ENCODE measurements at places on chromosomes 2 and 18.

GRCh38 chr2:99982744-99983143 is 159.6 kb downstream of the AFF3 start:
- DNase-seq, result no peak

GRCh38 chr2:54306556-54306955 is 50.5 kb upstream of the TSPYL6 start:
- DNase-seq, result no peak

GRCh38 chr2:210527286-210527685 is 29.1 kb upstream of the CPS1 start:
- DNase-seq, result no peak

DNA sequence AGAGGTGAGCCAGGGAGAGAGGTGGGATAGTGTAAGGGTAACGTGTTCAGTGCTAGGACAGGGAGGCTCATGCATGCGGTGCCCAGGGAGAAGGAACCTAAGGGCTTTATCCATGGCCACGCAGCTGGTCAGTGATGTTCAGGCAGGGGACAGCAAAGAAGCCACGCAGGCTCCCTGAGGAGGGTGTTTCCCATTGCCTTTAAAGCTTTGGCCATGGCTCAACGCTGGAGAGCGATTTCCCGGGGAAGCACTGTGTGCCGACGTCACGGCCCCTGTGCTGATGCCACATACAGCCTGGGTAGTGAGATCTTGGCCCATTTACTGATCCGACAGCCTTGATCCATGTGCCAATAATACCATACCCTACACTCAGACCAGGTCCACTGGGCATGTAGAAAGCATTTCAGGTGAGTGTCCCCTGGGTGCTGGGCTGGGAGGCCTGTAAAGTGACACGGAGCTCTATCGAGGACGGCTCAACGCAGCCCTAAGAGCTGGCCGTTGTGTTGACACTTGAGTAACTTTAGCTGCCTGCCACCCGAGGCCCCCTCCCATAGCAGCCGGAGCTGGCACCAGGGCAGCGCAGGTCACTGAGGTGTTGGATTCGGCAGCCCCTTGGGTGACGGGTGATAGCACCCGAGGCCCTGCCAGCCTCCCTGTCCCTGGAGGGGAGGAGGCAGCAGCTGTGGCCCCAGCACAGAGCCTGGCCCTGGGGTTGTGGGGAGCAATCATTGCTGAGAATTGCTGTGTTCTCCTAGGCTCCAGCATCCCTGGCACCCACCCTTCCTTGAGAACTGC is 41.4 kb downstream of the PDIA6 start:
- DNase-seq, result no peak

DNA sequence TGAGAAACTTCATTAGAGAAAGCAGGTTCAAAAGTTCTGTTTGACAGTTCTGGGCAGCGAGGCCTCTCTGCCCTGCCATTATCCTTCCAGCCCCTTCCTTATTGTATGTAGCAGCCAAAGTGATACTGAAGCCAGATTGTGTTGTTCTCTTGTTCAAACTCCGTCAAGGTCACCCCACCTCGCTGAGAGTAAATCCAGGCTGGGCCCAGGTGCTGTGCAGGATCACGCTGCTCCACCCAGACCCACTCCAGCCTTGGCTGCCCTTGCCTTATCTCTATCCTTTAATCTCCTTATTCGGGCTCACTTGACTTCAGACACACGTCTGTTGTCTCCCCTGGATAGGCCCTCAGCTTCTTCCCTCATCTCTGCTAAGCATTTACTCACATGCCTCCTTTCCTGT is 196.1 kb downstream of the CPS1 start:
- DNase-seq, result no peak

- no peak for DNase-seq
These were observed 21.9 kb downstream of the SERTAD2 start for GRCh38 chr2:64631771-64632170.

GRCh38 chr2:199230091-199230490 is 227.6 kb downstream of the SATB2 start:
- no peak for DNase-seq

DNA sequence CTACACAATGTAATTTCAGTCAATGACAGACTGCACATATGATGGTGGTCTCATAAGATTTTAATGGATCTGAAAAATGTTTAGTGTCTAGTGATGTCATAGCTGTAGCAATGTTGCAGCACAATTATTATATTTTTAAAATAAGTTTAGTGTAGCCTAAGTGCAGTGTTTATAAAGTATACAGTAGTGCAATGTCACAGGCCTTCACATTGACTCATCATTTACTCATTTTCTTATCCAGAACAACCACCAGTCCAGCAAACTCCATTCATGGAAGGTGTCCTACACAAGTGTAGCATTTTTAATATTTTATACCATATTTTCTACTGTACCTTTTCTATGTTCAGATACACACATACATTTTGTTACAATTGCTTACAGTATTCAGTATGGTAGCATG is 663.1 kb downstream of the ERBB4 start:
- DNase-seq, result no peak

DNA sequence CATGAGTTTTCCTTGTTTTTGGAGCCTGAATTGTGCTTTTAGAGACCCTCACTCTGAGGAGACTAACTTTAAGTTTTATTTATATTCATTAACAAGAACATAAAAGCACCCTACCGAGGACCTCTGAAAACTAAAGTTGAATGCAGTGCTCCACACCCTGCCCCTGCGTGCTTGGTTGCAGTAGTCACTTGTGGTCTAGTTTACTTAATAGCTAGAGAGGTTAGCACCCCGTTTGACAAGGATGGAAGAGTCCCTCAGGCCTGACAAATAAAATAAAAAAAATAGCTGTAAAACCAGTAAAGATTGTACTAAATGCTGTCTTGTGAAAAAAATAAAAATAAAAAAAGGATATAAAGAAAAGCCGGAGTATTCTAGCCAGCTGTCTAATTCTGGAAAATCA is 395.2 kb downstream of the MTX2 start:
- DNase-seq, result no peak

DNA sequence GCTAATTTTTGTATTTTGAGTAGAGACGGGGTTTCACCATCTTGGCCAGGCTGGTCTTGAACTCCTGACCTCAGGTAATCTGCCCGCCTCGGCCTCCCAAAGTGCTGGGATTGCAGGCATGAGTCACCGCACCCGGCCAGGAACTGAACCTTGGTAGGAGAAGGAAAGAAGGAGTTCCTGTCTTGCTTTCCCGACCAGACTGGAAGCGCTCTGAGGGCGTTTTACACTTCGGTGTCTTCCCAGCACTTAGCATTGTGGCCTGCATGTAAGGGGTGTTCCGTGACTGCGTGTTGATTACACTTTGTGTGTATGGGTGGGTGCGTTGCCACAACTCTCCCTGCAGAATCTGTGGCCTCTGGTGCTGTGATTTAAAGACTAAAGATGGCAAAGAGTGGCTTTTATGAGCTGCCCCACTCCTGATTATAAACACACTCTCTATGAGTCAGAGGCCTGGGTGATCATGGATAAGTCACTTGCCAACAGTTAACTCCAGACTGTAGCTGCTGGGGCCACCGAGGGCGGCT is 46.0 kb downstream of the ODC1 start:
- DNase-seq, result no peak

DNA sequence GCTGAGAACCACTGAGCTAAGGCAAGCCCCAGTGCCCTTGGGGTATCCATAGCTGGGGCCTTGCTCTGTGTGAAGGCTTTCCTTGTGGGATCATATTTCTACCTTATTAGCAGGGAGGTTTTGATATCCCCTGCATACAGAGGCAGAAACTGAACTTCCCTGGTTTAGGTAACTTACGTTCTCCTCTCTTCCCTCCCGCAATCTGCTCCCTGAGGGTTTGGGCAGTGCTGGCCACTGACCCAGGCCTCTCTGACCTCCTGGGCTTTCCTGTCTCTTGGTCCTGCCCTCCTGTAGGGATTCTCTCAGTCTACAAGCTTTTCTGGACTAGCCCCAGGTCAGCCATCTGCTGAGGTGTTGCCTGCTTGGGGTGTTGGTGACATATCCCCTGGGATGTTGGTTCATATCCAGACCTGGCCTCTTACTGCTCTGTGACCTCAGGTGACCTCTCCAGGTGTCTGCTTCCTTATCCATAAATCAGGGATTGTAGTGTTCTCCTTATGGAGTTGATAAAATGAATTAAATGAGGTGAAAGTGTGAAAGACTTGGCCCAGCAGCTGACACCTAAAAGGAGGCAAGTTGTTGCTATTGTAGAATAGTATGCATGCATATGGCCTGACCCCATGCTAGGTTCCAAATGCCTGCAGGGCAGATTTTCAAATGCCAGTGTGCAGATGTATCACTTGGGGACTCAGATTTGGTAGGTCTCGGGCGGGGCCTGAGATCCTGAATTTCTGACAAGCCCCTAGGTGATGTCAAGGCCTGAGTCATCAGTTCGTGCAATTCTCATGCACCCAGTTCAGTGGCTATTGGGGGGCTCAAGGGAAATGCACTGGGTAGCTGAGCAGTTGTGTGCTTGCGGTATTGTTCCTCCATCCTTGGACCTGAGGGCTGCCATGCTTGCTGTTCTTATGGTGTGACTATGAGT is 106.6 kb downstream of the FHOD3 start:
- no peak for DNase-seq

- DNase-seq, result no peak
These were observed 222.4 kb upstream of the NCKAP5 start for GRCh38 chr2:133790711-133791110.

GRCh38 chr2:188949046-188949818 is 24.9 kb upstream of the COL3A1 start:
- DNase-seq, result no peak

DNA sequence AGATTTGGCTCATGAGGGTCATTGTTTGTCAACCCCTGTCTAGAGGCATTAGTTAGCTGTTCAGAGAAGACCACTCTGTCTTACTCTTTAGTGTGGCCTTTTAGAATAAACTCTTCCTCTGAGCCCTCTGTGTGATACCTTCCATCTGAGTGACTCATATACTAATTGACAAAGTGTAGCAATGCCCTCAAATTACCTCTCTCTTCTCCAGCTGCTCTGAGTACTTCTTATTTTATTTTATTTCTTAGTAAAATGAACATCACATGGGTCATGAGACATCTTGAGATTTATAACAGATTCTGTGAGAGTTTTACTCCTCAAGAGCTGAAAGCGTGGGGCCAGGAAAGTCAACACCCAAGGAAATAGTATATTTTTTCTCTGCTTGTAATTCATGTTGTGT is 67.4 kb downstream of the KCTD18 start:
- no peak for DNase-seq

GRCh38 chr2:100674666-100675065 is 111.9 kb downstream of the PDCL3 start:
- no peak for DNase-seq

- DNase-seq, result no peak
These were observed 111.9 kb downstream of the KCNF1 start for GRCh38 chr2:11023326-11024258.

DNA sequence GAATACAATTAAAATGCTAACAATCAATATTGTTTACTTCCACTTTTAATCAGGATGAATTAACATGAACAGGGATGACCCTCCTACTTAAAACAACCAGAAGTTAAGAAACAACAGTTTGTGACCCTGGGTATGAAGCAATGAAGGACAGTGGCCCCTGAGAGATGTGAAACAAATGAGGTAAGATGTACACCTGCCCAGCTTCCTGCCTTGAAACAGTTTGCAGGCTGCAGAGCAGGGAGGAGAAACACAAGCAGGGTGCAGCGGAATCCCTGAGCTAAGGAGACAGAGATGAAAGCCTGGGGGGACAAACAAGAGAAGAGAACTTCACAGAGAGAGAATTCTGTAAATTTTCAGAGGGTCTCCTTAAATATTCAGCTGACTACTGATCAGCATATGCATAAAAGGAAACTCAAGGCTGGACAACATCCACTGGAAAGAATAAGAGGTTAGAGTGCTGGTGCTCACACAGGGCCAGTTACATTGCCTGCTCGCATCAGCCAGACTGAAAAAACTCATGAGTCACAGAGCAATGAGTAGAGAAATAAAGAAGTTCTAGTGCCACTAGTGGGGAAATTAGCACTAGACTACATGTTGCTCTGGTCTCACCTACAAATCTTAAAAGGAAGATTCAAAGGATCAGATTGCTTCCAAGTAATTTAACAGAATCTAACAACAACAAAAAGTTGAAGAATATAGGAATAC is 106.4 kb downstream of the PID1 start:
- DNase-seq, result no peak

DNA sequence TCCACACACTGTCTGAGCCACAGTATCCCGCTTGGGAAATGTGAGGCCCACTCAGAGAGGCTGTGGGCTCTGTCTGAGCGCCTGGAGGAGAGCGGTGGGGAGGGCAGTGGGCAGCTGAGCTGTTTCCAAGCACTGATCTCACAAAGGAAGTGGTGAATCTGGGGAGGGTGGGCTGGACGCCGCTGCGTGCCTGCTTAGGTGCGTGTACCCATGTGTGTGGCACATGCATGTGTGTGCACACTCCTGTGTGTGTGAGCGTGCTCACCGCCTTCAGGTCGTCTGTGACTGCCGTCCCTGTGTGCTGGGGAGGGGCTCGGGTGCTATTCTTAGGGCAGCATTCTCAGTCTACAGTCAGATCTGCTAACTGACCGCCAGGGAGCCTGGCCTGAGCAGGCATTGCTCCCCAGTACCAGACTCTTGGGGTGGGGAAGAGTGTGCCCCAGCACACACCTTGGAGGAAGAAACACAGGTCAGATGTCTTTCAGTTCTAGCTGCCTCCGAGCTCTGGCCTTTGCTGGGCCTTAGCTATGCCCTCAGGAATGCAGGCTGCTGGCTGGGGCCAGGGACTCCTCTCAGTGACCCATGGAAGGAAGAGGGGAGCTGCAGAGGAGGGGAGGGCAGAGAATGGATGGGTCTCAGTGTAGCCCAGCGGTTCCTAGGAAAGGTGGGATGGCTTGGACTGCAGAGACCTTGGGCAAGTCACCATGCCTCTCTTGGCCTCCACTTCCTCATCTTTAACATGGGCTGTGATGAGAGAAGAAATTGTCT is 31.4 kb downstream of the KCNIP3 start:
- no peak for DNase-seq

- DNase-seq, result no peak
These were observed 38.2 kb downstream of the PLEKHM3 start for GRCh38 chr2:207987025-207987716.

DNA sequence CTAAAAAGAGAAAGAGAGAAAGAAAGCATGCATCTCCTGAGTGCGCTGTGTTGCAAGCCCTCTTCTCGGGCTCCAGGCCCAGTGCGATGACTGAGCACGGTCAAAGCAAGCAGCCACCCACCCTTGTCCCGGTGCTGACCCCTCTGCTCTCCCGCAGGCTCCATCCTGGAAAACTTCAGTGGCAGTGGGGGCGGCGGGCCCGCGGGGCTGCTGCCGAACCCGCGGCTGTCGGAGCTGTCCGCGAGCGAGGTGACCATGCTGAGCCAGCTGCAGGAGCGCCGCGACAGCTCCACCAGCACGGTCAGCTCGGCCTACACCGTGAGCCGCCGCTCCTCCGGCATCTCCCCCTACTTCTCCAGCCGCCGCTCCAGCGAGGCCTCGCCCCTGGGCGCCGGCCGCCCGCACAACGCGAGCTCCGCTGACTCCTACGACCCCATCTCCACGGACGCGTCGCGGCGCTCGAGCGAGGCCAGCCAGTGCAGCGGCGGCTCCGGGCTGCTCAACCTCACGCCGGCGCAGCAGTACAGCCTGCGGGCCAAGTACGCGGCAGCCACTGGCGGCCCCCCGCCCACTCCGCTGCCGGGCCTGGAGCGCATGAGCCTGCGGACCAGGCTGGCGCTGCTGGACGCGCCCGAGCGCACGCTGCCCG is 252.5 kb downstream of the GLI2 start:
- no peak for DNase-seq

- no peak for DNase-seq
These were observed 75.3 kb upstream of the SIX3 start for GRCh38 chr2:44866152-44866551.

GRCh38 chr2:84338069-84338468 is 121.0 kb downstream of the SUCLG1 start:
- DNase-seq, result no peak

Measured in stimulated activated CD4-positive, alpha-beta T cell treated with anti-CD3 and anti-CD28 coated beads, Interleukin-4, amount 100 ng/mL, for 48 hours (primary cell).